Occipital lobe (tissue), 3 donors: ENCODE measurements at places on chromosomes 1 and 21. TPM values are rescaled to one million over a fixed set of nuclear protein-coding genes. Genes with fewer than 3 reads are reported as not detected.

The BATF3 gene
- 8.0 TPM for total RNA-seq

The GSTM5 gene
- total RNA-seq: 1.9 TPM

The RORC gene
- 0.16 TPM for total RNA-seq

The PPIAL4G gene
- total RNA-seq: 0.31 TPM

The PCSK9 gene
- total RNA-seq: 4.1 TPM

The OR2T5 gene
- not detected for total RNA-seq

The OVAAL gene
- not detected for total RNA-seq

The SPATA21 gene
- total RNA-seq: not detected

The CHD5 gene
- 40.9 TPM for total RNA-seq

The SERTAD4 gene
- total RNA-seq: 3.6 TPM

The TNFAIP8L2 gene
- 0.78 TPM for total RNA-seq

The MAP3K7CL gene
- total RNA-seq: 1.6 TPM

The TNFRSF1B gene
- total RNA-seq: 3.1 TPM

The LCK gene
- total RNA-seq: not detected

The NCF2 gene
- 4.8 TPM for total RNA-seq

The CSF3R gene
- total RNA-seq: 2.2 TPM

The MATN1 gene
- total RNA-seq: 0.31 TPM

The ADAMTS4 gene
- total RNA-seq: 0.62 TPM

The DEPDC1 gene
- 4.2 TPM for total RNA-seq

The PADI3 gene
- not detected for total RNA-seq

The PCNX2 gene
- total RNA-seq: 175 TPM

The TRIM63 gene
- total RNA-seq: 0.16 TPM

The PLPPR4 gene
- 211 TPM for total RNA-seq
